ENCODE measurements at places on chromosomes 1 and 21.
A peak's percentile ranks its signal among the peaks of the same experiment; 100 is the strongest.

- no peak for DNase-seq
These were observed 37.8 kb upstream of the CTTNBP2NL start for GRCh38 chr1:112358061-112358770.

- DNase-seq = no peak
These were observed 82.8 kb downstream of the PHTF1 start for GRCh38 chr1:113676524-113676923.

DNA sequence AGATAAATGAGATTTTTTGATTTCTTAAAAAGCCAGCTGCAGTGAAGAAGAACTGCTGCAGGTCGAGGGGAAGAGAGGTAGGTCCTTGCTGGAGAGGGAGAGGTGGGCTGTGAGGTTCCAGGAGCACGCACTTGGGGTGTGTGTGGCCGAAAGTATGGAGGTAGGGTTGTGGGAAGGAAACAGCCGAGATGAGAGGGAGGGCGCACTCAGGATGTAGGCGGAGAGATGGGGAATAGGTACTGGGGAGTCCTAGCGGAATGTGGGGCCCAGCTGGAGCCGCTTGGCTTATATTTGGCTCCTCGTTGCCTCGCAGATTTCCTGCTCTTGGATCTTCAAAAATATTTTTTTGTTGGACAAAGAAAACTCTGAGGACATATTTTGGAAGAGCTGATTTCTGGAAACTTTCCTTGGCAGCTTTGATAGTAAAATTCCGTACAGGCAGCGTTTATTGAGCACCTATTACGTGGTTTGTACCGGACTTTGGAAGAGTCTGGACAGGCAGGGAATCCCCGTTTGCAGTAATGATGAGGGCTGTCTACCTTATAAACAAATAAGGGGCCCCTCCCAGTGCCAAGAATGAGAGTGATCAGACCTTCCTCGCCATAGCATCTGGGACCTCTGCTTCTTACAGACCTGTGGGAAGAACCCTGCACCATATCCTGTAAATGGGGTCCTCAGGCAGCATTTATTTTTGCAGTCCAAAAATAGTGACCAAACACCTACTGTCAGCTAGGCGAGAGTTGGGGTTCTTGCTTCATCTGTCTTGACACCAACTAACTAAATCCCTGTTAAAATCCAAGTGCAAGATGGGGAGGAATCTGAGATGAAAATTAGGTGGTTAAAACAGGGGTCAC is 1.5 kb downstream of the LRRC8D start:
- peak; percentile 24 for DNase-seq

GRCh38 chr1:149942207-149942606 is 5.5 kb upstream of the MTMR11 start:
- peak; percentile 9 for DNase-seq

DNA sequence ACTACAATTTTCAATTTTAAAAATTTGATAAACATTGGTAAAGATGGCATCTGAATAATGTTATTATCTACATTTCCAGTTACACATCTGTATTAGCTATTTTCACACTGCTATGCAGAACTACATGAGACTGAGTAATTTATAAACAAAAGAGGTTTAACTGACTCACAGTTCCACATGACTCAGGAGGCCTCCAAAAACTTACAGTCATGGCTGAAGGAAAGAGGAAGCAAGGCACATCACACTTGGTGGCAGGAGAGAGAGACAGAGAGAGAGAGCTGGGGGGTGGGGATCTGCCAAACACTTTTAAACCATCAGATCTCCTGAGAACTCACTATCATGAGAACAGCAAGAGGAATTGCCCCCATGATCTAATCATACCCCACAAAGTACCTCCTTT is 850.0 kb downstream of the LTN1 start:
- DNase-seq = no peak

GRCh38 chr1:172167796-172168596 is 252.5 kb upstream of the C1orf105 start:
- DNase-seq = no peak

- DNase-seq = no peak
These were observed 21.8 kb downstream of the CNIH3 start for GRCh38 chr1:224637936-224638335.

- no peak for DNase-seq
These were observed 101.7 kb upstream of the CASZ1 start for GRCh38 chr1:10897981-10898728.

DNA sequence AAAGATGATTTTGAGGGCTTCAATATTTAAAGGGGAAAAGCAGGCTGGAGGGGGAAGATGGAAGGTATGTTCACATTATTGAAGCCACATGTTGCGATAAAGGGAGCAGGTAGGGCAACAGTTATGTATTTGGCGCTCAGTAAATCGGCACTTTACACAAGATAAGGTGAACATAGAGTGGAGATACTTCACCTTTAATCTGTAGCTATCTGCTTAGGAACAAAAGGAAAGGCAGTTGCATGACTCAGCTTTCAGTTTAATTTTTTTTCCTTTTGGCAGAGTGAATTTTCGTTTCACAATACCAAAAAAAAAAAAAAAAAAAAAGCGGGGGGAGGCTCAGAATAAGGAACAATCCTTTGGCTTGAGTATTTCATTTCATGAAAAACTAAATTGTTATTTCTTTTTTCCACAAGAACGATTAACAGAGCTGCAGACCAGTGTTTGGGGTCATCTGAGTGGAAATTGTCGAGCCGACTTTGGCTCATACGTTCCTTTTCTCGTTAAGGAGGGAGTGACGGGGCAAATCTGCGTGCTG is 1.1 kb upstream of the COQ8A start:
- no peak for DNase-seq

DNA sequence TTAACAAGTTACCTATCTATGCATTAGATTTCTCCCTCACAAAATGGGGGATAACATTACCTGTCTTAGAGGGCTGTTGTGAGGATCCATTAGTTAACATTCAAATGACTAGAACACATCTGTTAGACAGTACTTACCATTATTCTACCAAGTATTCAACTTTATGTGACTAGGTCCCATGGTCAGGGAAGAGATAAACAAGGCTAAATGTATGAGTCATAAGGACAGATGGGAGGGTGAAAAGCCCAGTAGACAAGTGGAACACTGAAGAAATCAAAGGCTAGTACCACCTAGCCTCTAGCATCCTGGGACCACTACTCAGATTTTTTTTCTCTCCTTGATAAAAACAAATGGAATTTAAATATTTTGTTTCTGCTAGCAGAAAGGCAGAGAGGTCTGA is 9.0 kb upstream of the VHLL start:
- DNase-seq = no peak

- no peak for DNase-seq
These were observed 5.7 kb downstream of the KNCN start for GRCh38 chr1:46545784-46546183.

DNA sequence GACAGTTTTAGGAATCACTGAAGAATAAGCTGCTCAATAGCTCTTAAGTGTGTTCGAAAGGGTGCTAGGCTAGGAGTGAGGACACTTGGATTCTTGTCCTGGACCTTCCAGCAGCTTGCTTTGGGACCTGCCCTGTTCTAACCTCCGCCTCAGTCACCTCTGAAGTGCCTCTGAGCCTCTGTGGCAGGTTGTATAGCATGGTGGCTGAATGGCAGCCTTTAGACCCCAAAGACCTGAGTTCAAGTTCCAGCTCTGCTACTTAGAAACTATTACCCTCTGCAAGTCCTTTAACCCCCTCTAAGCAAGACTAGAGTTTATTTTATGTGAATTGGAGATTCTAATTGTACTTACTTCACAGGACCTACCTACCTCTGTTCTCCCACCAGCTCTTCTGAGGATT is 81.5 kb downstream of the RRAGC start:
- DNase-seq = no peak

DNA sequence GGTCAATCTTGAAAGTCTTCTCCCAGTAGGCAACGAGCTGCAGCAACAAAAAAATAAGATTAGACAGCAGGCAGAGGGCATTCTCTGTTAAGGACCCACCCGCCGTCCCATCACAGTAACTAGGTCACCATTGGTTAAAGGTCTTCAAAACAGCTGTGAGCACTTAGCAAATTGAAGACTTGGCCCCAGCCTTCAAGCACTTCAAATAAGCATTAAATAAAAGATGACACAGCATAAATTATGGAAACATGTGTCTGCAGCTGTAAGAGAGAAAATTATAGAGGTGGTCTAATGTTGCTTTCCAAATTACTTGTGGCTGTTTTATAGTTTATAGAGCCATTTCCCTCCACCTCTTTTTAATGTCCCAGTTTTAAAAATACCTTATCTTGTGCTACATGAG is 61.2 kb downstream of the VANGL1 start:
- no peak for DNase-seq

GRCh38 chr1:94792473-94793295 is 27.5 kb upstream of the SLC44A3 start:
- DNase-seq = no peak

DNA sequence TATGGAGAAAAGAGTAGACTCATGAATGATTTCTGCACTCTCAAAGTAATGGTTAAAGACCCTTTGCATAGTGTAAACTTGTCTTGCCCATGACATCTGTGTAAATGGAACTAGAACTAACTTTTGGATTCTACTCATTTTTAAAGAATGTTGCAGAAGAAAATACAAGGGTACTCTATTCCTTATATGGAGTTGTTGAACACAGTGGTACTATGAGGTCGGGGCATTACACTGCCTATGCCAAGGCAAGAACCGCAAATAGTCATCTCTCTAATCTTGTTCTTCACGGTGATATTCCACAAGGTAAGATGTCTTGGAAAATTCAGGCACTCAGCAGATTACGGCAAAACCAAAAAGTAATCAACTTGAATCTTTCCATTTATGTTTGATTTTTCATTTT is 19.8 kb downstream of the CCT8 start:
- DNase-seq = no peak

GRCh38 chr21:35578831-35579471 is 481.4 kb downstream of the SETD4 start:
- no peak for DNase-seq

GRCh38 chr1:235093696-235094592 is 34.7 kb downstream of the TOMM20 start:
- peak; percentile 23 for DNase-seq

DNA sequence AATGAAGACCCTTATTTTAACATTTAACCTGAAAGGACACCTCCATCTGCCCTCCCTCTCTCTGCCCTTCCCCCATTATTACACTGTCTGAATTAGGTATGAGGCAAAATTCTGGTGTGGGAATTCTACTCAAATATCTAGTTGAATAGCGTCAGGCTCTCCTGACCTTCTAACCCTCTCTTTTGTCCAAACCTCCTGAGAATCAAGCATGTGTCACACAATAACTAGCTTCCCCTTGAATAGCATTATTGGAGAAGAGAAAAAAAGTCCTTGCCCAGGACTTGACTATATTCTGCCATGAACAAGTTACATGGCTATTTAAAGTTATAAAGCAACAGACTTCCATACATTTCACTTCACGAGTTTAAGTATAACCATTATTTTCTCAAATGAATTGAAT is 35.5 kb downstream of the USH2A start:
- DNase-seq = no peak

- no peak for DNase-seq
These were observed 3.6 kb upstream of the PRDM16 start for GRCh38 chr1:3065396-3065795.

DNA sequence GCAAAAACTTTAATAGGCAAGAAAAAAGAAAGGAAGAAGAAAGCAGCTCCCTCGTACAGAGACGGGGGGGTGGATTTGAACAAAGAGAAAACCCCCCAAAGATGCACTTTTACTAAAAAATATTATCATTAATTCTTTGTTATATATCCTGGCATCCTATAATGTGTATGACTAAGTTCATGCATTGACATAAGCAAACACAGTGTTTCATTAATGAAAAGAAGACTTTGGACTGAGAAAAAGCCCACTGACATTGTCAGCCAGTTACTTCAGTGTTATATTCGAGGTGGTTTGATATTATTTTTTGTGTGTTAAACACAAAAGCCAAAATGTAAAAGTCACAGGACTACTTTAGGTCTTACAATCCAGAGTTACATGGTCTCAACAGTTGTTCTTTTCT is 110.1 kb upstream of the DPYD start:
- DNase-seq = no peak

GRCh38 chr1:209650454-209650853 is 1.8 kb downstream of the LAMB3 start:
- DNase-seq = no peak

- DNase-seq = no peak
These were observed 21.5 kb downstream of the FGGY start for GRCh38 chr1:59318271-59318860.

DNA sequence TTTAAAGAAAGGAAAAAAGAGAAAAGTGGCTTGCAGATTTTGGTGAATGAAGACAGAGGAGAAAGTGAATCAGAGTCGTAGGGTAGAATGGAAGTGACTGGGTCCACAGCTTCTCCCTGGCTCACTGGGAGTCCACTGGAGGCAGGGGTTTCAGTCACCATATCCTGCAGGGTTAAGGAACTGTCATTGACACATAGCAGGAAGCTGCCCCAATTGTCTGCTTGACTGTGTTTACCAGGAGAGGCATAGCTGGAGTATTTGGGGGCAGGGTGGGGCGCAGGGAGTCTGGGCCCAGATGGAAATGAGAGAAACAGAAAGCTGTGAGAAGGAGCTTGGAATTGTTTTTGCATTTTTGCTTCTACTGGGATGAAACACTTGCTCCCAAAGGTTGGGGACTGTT is 228.8 kb upstream of the CSF3R start:
- no peak for DNase-seq

DNA sequence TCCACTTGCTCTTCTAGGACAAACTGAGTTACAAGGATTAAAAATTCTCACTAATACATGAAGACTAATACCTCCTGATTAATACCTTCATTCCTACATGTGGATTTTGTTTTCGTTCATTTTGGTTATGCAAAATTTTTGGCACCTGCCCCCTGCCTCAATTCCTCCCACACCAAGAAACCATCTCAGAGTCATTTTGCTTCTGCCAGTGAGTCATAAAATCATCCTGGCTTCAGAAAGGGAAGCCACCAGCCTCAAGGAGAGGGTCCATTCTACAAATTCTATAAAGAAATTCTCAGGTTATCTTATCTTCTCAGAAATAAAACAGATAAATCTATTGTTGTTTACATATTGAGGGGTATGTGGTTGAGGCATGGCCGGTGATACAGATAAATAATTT is 103.2 kb upstream of the COA6 start:
- DNase-seq = no peak

DNA sequence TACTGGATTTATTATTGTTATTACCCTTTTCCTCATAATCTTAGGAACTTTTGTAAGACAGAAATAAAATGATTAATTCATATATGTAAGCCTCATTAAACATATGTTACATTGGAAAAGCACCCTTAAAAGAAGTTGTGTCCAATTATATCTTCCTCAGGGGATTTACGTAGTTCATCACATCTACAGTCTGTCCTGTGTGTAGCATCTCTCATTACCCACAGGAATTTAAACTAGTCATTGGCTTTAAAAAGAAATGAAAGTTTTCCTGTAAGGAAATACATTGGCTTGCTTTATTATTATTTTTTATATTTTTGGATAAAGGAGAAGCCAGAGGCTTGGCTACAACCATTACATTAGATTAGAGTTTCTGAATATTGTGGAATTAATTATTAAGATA is 56.1 kb downstream of the SWT1 start:
- DNase-seq = no peak

- DNase-seq = no peak
These were observed 200.8 kb upstream of the VAMP3 start for GRCh38 chr1:7570311-7570710.

- no peak for DNase-seq
These were observed 6.7 kb upstream of the LGALS8 start for GRCh38 chr1:236516929-236517704.

- no peak for DNase-seq
These were observed 150.8 kb upstream of the C1orf105 start for GRCh38 chr1:172269644-172270043.

- DNase-seq = no peak
These were observed 14.6 kb upstream of the JAK1 start for GRCh38 chr1:64980745-64981600.
